Kidney (tissue), 22 donors: ENCODE measurements at places on chromosomes 13 and 19. TPM values are rescaled to one million over a fixed set of nuclear protein-coding genes. Genes with fewer than 3 reads are reported as not detected.

- DNase-seq, result no peak
These were observed 281.2 kb upstream of the SLITRK6 start for GRCh38 chr13:86080340-86080995.

DNA sequence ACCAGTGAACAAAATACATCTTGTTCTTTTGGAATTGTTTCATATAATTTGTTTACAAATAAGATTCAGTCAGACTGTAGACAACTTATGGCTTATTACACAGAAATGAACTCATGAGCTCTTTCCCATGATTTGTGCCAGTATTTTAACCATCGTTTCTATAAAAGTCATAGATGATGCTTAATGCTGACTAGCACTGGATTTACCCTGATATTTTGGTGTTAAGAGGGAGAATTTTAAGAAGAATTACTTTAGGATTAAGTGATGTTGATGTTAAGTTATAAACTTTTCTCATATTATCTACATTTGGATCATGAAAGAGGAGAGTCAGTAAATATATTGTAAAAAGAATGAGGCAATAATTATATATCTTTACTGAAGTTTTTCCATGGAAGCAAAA, 162.7 kb downstream of the POSTN start:
- no peak for DNase-seq

DNA sequence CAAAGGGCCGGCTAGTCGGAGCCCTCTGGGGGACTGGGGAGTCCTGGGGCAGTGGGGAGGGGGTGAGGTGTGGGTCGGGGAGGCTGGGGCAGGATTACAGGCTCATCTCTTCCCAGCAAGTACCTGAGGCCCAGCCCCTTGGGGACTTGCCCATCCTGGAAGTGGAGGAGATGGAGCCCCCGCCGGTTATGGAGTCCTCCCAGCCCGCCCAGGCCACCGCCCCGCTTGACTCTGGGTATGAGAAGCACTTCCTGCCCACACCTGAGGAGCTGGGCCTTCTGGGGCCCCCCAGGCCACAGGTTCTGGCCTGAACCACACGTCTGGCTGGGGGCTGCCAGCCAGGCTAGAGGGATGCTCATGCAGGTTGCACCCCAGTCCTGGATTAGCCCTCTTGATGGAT, 9.9 kb downstream of the PALM3 start:
- no peak for DNase-seq

- peak; percentile 69 for DNase-seq
These were observed 24.2 kb downstream of the TEX29 start for GRCh38 chr13:111344471-111345191.

DNA sequence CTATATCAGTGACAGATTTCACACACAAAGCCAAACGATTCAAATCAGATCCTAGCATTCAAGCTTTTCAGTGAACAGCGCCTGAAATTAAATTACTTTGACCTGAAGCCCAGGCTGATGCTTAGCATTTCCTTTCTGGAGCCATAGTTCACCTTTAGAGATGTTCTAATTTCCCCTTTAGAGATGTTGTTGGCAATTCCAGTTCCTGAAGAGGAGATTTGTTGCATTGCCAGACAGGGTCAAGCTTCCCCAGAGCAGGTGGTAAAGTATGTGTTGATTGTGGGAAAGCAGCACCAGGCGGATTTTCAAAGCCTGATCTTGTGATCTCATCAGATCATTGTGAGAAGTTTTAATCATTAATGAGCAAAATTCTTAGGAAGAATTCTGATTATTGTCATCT, 609.8 kb upstream of the KLF12 start:
- DNase-seq, result no peak

- peak; percentile 90 for DNase-seq
These were observed 17.7 kb downstream of the RFX2 start for GRCh38 chr19:6092329-6093286.

DNASE2 gene
- 34.7 TPM for total RNA-seq

SPRED3 gene
- total RNA-seq, result 8.7 TPM

VWA8 gene
- 21.3 TPM for total RNA-seq
